ENCODE measurements at places on chromosomes 16 and 17.

GRCh38 chr17:12509801-12510200 is 155.9 kb upstream of the MYOCD start:
- DNase-seq, result no peak

GRCh38 chr16:47970291-47970931 is 185.4 kb downstream of the ABCC12 start:
- DNase-seq, result no peak

- DNase-seq, result no peak
These were observed 55.0 kb downstream of the STH start for GRCh38 chr17:46053911-46054534.

DNA sequence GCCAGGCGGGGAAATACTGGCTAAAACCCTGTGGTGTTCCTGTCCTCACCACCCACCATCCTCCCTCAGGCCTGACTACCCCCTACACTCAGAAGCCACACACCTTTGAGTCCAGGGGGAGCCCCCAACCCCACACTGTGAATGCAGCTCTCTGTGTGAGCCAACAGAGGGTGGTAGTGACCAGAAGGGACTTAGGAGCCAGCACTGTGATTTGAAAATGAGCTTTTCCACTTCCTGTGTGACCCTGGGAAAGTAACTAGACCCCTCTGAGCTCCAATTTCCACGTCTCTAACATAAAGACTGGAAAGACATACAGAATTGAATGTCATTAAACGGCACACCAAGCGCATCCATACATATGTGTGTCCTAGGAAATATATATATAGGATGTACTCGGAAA is 58.7 kb downstream of the SDK2 start:
- no peak for DNase-seq

DNA sequence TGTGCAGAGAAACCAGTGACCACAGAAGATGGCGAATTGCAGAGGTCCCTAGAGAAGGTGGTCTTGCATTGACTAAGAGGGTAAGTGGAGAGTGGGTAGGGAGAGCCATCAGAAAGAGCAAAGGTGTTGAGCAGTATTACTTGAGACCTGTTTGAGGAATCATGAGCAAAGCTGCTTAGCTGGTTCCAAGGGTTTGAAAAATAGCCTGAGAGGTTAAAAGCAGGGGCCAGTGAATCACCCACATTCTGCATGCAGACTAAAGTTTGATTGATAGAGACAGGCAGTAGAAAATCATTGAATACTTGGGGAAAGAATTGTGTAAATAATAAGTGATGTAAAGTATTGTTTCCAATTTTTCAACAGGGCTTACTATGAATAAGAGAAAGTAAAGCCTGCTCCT is 34.0 kb upstream of the KCNJ16 start:
- DNase-seq, result no peak

DNA sequence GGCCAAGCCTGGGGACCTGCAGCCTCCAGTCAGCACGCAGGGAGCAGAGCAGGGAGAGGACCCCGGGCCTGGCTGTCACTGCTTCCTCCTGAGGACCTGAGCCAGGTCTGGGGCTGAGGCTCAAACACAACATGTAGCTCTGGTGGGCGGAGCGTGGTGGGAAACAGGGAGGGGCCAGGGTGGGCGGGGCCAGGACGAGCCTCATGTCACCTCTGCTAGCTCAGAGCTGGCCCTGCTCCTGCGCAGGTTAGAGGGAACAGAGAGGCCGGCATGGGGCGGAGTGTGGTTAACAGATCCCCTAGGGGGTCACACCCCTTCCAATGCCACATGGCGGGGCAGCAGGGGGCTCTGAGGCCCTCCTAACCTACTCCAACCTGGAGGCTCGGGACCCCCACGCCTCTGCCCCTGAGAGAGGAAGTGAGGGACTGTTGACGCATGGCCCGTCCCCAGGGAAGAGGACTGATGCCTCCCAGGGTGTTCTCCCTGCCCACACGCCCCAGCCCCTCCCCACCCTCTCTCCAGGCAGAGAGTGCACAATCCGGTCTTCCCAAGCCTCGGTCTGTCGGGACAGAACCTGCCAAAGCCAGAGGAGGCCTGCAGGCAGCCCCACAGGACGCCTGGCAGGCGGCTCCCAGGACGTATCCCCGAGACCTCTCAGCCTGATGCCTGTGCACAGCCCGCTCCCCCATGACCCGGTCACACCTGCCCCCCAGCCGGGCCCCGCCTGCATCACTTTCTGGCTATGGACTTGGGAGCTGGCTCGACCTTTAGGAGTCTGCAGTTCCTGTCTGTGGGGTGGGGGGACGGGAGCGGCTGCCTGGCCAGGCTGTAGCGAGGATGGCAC is 15.2 kb downstream of the PIEZO1 start:
- no peak for DNase-seq

DNA sequence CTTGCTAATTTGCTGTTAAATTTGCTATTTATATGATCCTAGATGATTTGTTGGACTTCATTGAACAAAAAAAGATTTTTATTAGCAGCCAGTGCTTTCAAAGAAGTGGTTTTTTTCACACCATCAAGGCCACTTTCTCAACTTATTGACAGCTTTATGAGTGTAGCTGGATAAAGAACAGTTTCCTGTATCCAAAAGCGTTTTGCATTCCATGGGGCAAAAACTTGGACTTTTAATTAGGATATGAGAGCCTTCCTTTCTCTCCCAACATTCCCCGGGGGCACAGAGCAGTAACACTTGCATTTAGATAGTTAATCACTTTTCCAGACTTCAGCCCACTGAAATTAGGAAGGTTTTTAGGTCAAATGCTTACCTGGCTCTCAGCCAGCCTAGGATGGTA is 177.1 kb upstream of the ELAC2 start:
- DNase-seq, result no peak
